ENCODE measurements at places on chromosomes 12 and 14.

DNA sequence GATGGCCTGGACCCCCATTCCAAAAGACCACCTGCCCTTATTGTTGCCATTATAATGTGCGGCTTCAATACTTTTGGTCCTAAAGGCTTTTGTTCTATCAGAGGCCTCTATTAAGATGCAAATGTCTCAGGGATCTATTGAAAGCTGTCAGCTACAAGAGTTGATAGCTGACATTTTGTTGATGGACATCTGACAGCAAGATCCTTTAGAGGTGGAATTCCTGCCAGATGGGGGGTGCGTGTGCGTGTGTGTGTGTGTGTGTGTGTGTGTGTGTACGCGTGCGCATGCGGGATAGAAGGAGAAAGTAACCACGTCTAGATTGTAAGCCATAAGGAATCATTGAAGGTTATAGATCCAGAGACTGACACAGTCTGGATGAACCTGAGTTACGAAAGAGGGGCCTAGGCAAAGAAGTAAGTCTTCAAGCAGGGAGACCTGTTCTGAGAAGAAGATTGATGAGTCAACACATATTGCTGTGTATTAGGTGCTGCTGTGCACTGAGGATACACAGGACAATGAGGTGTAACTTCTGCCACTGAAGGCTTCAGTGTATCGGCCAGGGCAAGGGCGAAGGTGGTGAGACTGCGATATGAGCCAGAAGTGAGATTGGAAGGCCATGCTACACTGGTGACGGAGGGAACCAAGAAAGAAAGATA, 89.2 kb downstream of the PRMT8 start:
- DNase-seq: no peak

GRCh38 chr12:54051874-54052437, 1.7 kb upstream of the HOXC4 start:
- DNase-seq: no peak

DNA sequence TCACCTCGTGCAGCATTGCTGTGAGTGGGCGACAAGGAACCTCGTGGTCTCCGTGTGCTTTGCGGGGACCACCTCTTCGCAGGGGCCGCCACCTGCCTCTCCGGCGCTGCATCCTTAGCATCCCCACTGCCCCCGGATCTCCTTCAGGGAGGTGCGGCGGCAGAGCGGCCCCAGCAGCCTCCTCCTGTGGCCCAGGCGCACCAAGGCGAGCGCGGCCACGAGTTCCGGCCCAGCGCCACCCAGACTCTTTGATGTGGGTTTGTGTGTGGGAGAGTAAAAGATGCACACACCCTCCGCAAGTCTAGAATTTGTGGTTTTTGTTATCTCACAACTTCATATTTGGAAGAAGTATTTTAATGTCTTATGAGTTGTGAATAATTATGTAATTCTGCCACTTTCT, 118.8 kb upstream of the DIO3 start:
- DNase-seq: no peak

GRCh38 chr12:96274331-96274730, 80.2 kb downstream of the ELK3 start:
- no peak for DNase-seq

GRCh38 chr14:23302290-23303225, at the start of gene PPP1R3E:
PPP1R3E (minus strand) TSS chr14:23302859; CDS start chr14:23302576, 283 bp downstream.
- peak; percentile 63 for DNase-seq

- no peak for DNase-seq
These were observed 101.7 kb downstream of the TMTC1 start for GRCh38 chr12:29682088-29682487.

DNA sequence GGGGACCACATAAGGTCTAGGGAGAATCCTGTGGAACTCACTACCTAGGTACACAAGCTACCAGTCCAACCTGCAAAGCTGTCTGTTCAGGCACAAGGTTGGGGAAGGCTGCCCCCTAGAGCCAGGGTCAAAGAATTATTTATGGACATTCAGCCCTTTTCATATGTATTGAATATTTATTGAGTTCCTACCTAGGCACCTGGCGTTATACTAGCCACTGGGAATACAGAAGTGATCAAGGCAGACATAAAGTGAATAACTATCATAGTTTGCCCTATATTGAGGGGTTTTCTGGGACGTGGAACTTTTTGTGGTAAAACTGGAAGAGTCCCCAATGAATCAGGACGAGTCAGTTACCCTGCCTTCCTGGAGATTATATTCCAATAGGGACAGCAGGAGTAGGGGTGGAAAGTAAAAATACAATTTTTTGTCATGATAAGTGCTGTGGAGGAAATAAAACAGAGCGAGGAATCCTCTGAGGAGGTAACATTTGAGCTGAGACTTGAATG, 5.8 kb upstream of the SLC48A1 start:
- DNase-seq: peak; percentile 50

DNA sequence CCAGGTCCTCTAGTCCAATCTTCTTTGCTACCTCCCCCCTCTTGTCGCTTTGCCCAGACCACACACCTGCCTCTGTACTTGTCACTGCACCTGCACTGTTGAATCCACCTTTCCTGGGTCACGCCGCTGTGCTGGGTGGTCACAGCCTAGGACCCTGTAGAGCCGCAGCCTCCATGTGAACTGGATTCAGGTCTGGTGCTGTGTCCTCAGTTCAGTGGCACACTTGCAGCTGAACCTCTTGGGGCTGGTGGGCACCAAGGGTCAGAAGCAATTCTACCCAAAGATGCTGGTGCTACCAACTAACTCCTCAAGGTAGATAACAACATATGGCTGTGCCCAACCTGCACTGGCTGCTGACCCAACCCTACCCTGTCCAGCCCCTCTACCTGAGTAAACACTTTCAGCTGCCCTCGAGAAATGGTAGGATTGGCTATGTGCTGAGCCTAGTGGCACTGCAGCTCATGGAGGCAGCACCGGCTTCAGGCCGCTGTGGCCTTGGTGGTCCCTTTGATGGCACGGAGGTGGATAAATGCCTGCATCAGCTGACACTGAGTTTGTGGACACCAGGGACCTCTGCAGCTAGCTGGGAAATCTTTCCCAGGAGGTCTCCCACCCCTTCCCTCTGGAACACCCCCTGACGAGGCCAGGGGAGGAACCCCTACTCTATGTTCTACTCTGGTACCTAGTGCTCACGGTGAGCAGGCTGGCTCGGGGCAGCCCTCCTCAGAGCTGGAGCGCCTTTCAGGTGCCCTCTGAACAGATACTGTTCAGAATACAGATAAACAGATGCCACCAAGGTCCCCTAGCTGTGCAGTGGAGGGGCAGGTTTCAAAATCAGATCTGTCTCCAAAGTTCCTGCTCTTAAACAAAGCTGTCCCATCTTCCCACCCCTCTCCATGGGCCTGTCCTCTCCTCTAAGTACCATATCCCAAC, 14.3 kb downstream of the AGAP2 start:
- DNase-seq: no peak

GRCh38 chr14:53545217-53545616, 392.1 kb upstream of the DDHD1 start:
- DNase-seq: no peak

- no peak for DNase-seq
These were observed 64.4 kb upstream of the FUT8 start for GRCh38 chr14:65348137-65348536.

- no peak for DNase-seq
These were observed 7.3 kb upstream of the MGP start for GRCh38 chr12:14892726-14893505.
